ENCODE measurements at places on chromosomes 2 and 18.

DNA sequence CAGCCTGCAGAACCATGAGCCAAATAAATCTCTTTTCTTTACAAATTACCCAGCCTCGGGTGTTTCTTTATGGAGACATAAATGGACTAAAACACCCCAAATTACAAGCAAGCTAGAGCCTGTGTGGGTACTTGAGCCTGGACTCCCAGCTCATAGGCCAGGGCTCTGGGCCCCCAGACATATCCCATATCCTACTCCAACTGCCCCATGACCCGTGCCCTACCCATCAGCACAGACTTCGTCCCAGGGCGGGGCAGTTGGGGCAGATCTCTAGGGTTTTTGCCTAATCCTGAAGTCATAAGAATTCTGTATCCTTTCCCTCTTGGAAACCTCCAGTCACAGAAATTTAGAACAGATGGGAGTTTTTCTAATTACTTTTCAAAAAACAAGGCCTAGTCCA, 90.7 kb downstream of the DDX1 start:
- DNase-seq: no peak

DNA sequence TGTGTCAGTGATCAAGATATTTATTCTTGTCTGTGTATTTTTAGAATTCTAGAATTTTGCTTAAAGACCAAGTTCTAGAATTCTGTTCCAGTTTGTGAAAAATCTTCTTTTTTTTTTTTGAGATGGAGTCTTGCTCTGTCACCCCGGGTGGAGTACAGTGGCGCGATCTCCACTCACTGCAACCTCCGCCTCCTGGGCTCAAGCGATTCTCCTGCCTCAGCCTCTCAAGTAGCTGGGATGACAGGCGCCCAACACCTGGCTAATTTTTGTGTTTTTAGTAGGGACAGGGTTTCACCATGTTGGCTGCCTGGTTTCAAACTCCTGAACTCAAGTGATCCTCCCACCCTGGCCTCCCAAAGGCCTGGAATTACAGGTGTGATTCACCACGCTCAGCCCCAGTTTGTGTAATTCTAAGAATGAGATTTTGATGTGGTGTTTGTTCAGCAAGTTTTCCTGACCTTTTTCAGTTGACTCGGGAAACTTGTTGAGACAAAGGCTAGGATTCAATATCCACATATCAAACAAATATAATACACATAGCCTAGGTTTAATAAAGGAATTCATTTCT, 3.6 kb downstream of the EIF5B start:
- no peak for DNase-seq

GRCh38 chr2:68225119-68225632, 27.2 kb downstream of the PPP3R1 start:
- no peak for DNase-seq

GRCh38 chr2:187382131-187382530, 65.9 kb downstream of the CALCRL start:
- DNase-seq: no peak

- no peak for DNase-seq
Measured at GRCh38 chr18:46748466-46748865, 8.4 kb downstream of the ST8SIA5 start.

- peak; percentile 72 for DNase-seq
Measured at GRCh38 chr2:11784747-11785610, 38.5 kb downstream of the LPIN1 start.

- no peak for DNase-seq
Measured at GRCh38 chr2:6535572-6535971, 330.1 kb downstream of the CMPK2 start.

GRCh38 chr2:160239436-160239835, 39.4 kb upstream of the ITGB6 start:
- no peak for DNase-seq

- no peak for DNase-seq
Measured at GRCh38 chr18:75141734-75142133, 67.2 kb downstream of the PTGR3 start.

GRCh38 chr18:1595195-1595594, 690.5 kb downstream of the ADCYAP1 start:
- DNase-seq: no peak

DNA sequence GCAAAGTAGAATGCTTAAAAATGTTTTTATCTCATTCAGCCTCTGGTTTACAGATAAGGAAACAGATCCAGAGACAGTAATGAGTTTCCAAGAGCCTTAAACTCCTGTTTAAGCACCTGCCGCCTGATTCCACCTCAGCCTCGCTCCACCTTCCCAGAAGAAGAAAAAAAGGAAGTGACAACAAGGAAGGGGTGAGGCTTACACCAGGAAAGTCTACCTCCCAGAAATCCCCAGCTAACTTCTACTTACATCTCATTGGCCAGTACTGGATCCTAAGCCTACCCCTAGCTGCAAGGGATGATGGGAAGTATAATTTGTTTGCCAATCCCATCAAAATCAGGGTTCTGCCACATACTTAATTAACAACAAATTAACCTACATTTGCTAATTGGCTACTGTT, 15.3 kb upstream of the ARID5A start:
- no peak for DNase-seq

GRCh38 chr2:51717312-51717711, 685.4 kb upstream of the NRXN1 start:
- DNase-seq: no peak

GRCh38 chr2:114762986-114763385, 320.5 kb downstream of the DPP10 start:
- DNase-seq: no peak

- DNase-seq: no peak
Measured at GRCh38 chr2:43268066-43268953, 41.9 kb upstream of the ZFP36L2 start.

- no peak for DNase-seq
Measured at GRCh38 chr18:58128381-58129374, 84.7 kb downstream of the NEDD4L start.

DNA sequence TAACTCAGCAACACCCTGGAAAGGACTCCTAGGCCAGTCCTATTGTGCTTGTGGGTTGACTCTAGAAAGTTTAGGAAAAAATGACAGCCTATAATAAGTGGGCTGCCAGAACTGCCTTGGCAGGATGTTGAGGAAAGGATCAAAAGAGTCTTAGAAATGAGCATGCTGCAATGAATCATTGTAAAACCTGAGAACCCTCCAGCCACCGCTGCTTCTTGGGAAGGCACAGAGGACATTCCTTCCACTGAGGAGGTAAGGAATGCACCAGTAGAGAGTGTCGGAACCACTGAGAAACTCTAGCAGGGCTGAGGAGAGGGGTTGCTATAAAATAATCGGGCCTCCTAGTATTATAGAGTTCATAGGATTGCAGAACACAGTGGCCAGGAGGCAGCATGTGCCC, 146.7 kb upstream of the SMIM21 start:
- no peak for DNase-seq

DNA sequence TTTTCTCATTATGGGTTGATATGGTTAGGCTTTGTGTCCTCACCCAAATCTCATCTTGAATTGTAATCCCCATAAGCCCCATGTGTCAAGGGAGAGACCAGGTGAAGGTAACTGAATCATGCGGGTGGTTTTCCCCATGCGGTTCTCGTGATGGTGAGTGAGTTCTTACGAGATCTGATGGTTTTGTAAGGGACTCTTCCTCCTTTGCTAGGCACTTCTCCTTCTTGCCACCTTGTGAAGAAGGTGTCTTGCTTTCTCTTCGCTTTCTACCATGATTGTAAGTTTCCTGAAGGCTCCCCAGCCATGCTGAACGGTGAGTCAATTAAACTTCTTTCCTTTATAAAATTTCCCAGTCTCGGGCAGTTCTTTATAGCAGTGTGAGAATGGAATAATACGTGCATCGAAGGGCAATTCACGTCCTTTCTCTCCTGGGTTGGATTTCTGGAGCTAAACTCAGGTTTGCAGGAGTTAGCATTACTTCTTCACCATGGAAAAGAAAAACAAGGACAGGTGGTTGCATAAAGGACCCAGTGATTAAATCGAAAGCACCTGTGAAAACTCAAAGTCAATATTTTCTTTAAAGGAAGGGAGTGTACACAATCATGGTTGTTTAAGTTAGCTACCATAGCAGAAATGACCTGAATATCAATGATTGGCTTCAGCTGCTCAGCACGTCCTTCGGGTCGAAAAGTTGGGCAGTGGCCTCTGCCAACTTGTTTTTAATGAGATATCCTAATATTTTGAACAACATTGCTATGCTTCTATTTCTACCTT, 54.1 kb downstream of the CDC42EP3 start:
- no peak for DNase-seq

- no peak for DNase-seq
Measured at GRCh38 chr18:55781481-55781957, 193.5 kb upstream of the TCF4 start.

DNA sequence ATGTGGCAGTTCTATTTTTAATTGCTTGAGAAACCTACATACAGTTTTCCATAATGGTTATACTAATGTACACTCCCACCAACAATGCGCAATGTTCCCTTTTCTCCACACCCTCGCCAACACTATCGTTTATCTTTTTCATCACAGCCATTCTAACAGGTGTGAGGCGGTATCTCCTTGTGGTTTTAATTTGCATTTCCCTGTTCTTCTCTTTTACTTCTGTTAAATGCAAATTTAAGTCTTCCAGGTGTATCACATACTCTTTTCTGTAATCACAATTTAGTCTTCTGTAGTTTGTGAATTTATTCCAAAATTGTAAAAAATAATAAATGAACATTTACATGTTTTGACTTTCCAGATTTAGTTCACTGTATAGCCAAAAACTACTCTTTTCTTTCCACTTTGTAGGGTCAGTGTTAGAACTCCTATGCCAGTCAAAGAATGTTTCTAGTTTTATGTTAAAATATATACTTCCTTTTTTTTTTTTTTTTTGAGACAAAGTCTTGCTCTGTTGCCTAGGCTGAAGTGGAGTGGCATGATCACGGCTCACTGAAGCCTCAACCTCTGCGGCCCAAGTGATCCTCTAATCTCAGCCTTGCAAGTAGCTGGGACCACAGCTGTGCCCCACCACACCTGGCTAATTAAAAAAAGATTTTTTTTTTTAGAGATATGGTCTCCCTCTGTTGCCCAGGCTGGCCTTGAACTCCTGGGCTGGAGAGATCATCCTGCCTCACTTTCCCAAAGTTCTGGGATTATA, 15.4 kb upstream of the ACYP2 start:
- DNase-seq: no peak

GRCh38 chr2:98911376-98912154, 24.5 kb downstream of the CRACDL start:
- DNase-seq: no peak

- DNase-seq: no peak
Measured at GRCh38 chr2:44679990-44680389, 261.5 kb upstream of the SIX3 start.

DNA sequence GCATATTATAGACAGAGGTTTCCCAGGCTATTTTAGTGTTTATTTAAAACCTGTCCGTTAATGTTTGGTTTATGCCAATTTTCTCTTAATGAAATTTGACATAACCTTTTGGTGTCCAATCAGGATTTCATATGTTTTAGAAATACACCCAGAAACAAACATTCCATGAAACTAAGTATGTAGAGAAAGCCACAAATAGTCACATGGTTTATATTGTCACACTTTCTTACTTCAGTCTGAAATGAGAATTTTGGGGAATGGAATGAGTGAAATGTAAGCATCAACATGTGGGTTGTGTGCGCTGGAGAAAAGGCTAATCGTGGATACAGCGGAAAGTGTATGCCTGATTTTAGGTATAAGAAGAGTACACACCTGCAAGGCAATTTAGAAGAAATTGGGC, 277.0 kb upstream of the RAB12 start:
- no peak for DNase-seq

GRCh38 chr2:195836002-195836401, 179.0 kb downstream of the SLC39A10 start:
- no peak for DNase-seq

DNA sequence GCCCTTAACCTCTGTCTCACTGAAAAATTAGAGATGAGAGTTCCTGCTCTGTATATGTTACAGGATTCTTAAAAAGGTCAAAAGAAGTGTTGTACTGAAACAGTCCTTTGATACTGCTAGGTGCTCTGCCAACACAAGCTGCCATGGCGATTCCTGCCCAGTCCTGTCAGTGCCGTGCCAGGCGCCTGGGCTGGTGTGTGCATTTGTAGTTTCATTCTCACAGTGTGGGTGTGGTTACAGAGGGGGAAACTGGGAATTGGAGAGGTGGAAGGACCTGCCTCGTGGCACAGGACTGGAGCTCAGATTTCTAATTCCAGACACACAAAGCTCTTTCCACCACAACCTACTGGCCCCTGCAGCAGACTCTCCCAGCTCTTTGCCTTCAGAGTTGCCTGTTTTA, 122.3 kb upstream of the RAB6C start:
- DNase-seq: no peak

DNA sequence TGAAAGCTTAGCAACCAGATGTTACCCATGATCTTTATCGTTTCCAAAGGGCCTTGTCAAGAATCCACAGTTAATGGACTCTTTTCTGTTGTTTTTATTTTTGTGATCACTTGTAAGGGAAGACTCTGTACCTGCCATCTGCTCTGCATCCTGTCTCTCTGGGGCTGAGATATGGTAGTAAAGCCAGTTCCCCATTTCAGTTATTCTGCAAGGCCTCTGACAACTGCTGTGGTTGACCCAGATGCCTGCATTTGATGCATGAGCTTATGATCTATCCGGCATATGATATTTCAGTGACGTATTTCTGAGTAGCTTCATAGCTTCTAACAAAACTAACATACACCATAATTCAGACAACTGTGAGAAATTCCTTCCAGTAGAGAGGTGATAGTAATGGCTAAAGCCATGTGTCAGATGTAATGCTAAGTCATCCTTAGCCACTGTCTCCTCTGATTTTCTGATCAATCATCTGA, 105.1 kb downstream of the TPO start:
- no peak for DNase-seq

DNA sequence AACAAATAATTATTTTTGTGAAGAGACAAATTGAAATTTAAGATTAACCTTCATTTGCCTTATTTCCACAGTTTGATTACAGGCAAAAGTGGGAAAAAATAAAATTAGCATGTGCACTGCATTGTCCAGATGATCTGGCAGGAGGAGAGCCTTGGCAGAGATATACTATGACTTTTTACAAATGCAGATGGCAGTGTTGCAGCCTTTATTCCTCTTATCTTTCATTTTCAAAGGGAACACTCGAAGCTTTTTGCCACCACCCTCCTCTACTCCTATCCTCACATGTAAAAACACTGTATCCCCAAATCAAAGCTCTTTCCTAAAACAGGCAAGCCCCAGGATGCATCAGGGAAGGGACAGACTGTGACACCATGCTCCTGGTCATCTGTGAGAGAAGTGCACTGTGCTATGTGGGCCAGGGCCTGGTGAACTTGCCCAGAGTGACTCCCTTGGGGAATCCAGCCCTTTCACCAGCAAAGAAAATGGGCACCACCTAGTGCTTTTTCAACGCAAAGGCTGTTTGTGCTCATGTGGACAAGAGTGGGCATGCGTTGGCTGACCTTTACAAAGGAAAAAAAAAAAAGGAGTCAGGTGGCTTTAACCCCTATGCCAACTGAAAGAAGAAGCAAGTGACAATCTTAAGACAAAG, 74.7 kb upstream of the ETAA1 start:
- DNase-seq: no peak
